ENCODE measurements at places on chromosomes 5 and 9. TPM values are rescaled to one million over a fixed set of nuclear protein-coding genes. Genes with fewer than 3 reads are reported as not detected.

GRCh38 chr5:64872044-64872443, 103.3 kb downstream of the CWC27 start:
- DNase-seq = no peak

GRCh38 chr5:131854134-131854533, 57.3 kb upstream of the FNIP1 start:
- DNase-seq = no peak

- DNase-seq = no peak
Observed at GRCh38 chr5:168147568-168148360, 143.7 kb upstream of the WWC1 start.

The SLC6A18 gene
- not detected for total RNA-seq

DNA sequence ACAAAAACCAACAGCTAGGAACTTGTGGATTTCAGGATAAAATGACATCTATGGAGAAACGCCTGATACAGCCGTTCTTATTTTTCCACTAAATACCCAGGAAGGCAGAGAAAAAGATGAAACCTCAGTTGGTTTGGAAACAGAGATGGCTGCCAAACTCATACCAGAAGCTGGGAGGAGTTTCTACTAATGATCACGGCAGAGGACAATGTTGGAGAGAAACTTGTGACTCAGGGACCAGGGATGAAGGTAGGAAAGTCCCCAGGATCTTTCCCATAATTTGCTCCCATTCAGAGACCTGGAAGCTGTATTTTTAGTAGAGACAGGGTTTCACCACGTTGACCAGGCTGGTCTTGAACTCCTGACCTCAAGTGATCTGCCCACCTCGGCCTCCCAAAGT, 187.1 kb upstream of the IER5L start:
- no peak for DNase-seq

The BARHL1 gene
- not detected for total RNA-seq

The REEP2 gene
- 1.6 TPM for total RNA-seq

The SLC12A7 gene
- total RNA-seq = 12.2 TPM

DNA sequence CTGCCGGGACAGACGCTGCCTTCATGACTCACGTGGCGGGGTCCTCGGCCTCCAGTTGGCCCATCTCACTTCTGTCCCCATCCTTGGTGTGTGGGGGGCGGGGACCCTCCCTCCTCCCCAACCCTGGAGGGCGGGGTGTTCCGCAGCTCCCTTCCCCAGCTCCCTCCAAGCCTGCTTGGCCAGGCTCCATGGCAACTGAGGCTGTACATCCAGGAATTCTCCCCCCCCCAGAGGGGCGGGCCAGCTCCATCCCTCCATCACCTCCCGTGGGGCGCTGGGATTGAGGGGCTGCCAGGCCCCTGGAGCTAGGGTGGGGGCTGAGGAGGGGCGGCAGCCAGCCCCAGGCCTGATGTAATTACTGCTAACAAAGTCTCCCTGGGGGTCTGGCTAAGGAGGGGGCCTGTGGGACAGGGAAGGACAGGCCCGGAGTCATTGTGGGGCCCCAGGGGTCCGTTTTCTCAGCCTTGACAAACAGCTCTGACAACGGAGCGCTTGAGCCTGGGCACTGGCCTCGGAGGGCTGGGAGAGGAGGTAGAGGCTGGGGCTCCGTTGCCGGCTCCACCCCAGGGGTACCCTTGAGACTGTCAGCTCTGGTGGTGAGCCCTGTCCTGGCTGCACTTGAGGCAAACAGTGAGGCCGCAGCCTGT, 8.0 kb downstream of the DIPK1B start:
- no peak for DNase-seq

The ASPN gene
- 9.8 TPM for total RNA-seq

The IL5 gene
- not detected for total RNA-seq

- DNase-seq = no peak
Observed at GRCh38 chr5:130624805-130625204, 540.3 kb downstream of the HINT1 start.

DNA sequence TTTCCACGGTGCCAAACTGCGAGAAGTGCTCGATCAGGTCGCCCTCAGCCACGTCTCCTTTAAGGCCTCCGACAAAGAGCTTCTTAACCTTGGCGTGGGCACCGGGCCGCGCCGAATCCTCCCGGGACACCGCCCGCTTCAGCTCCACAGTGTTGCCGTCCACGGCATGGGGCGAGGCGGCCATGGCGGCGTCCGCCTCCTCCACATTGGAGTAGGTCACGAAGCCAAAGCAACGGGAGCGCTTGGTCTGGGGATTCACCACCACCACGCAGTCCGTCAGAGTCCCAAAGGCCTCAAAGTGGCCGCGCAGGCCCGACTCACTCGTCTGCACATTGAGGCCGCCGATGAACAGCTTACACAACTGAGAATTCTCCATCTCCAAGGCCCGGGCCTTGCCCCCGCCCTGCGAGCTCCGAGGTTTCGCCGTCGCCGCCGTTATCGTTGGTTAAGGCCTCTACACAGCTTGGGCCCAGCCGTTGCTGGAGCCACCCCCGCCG, 424 bp downstream of the HNRNPA0 start:
- DNase-seq = no peak

- DNase-seq = no peak
Observed at GRCh38 chr5:37722236-37723161, 117.3 kb downstream of the GDNF start.

The HTR1A gene
- total RNA-seq = not detected

The PKD2L2 gene
- total RNA-seq = not detected

- no peak for DNase-seq
Observed at GRCh38 chr5:66646570-66646969, 50.4 kb downstream of the MAST4 start.

The PCDHA9 gene
- total RNA-seq = not detected

The DAP gene
- 14.1 TPM for total RNA-seq

The STKLD1 gene
- 0.94 TPM for total RNA-seq

The SLC34A3 gene
- total RNA-seq = not detected

GRCh38 chr5:36222620-36223019, 19.1 kb downstream of the NADK2 start:
- no peak for DNase-seq

- DNase-seq = no peak
Observed at GRCh38 chr5:175697846-175698245, 40.0 kb downstream of the HRH2 start.

The LECT2 gene
- total RNA-seq = not detected

DNA sequence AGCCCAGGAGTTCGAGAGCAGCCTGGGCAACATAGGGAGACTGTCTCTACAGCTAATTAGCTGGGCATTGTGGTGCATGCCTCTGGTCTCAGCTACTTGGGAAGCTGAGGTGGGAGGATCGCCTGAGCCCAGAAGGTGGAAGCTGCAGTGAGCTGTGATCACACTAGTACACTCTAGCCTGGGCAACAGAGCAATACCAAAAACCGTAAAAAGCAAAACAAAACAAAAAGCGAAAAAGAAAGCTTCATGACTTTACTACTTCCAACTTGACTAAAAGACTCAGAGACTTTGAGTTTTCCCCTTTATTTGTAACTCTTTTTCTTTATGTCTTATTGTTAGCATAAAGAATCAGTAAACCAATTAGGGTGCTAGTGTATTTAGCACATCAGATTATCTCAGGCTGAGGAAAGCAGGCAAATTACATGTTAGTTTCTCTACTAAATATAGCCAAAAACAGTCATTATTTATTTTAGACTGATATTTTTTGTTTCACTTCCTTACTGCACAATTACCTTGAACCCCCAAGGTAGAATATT, 5.4 kb downstream of the RAD17 start:
- DNase-seq = no peak

The TMCO6 gene
- 10.5 TPM for total RNA-seq

DNA sequence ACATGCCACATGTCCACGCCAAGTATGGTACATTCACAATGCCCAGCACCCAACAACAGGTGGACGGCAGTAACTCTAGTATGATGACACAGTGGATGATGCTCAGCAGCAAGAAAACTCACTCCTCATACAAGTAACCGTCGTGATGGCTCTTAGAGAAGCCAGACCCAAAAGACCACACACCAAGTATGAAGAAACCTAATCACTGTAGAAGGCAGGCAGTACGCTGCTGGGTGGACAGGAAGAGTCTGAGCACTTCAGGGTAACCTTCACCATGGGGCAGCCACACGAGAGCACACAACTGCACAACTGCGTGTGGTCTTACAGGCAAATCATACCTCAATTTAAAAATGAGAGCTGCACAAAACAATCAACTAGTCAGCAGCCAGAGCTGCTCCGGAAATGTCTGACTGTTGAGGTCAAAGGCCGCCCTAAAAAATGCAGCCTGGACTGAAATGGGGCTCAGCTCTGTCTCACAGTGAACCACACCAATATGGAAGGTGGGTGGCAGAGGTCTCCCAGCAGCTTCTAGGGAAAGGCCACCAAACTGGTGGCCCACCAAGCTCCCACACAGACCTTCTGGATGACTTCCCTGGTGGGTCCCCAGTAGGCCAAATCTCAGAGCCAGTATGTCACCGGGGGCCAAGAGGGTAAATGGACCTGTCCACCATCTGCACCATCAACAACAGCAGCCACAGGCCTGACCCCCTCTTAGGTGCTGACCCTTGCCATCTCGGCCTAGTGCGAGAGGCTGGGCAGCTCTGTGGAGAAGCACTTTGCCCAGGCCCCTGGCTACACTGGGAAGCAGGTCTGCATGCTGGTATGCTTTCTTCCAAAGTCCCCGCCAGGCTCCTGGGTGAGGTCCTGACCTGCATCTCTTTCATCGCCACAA, 17.8 kb downstream of the BICD2 start:
- DNase-seq = no peak

The RNF180 gene
- 0.52 TPM for total RNA-seq

- no peak for DNase-seq
Observed at GRCh38 chr5:172533058-172533398, 78.7 kb upstream of the SH3PXD2B start.

The CXCL14 gene
- total RNA-seq = 12.6 TPM

The CCNI2 gene
- total RNA-seq = 8.1 TPM

DNA sequence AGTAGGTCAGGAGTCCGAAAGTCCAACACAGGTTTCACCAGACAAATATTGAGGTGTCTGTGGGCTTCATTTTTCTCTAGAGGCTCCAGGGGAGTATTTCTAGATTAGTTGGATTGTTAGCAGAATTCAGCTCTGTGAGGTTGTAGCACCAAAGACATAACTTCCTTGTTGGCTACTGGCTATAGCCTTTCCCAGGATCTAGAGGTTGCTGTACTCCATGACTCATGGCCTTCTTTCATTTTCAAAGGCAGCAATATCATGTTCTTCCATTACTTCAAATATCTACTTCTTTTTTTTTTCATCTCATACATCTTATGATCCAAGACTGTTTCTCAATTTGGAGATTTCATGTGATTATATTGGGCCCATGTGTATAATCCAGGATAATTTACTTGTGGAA, 404.0 kb upstream of the FAM174A start:
- DNase-seq = no peak

DNA sequence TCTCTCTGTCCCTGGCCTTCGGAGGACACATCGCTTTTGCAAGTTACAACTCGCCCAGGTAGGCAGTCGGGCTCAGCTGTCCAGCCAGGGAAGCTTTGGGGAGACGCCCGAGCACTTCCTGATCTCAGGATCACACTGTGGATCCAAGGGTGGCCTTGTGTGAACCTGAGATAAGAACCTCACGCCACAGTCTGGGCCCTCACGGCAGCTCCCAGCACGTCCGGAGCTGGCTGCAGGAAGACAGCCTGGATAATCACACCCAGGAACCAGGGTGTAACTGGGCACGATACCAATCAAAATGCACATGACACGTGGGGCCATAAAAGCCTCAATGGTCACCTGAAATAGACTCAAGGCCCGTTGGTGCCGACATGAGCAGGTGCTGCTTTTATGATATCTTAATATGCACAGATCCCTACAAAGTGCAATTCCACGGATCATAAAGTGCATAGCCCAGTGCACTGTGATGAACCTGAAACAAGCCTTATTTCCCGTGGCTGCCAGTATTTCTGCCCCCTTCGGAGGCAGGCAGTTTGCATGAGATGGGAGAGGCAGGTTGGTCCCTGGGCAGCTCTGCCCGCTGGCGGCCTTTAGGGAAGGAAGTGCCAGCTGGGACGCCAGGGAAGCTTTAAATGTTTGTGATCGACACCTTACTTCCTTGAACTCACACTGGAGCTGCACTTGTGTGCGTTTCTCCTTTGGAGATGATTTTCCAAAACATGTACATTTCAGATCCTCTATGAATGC, 14.5 kb downstream of the SLC6A18 start:
- DNase-seq = no peak

- DNase-seq = no peak
Observed at GRCh38 chr9:106846857-106847256, 16.1 kb upstream of the ZNF462 start.

GRCh38 chr9:91174772-91175171, 186.9 kb downstream of the AUH start:
- DNase-seq = peak; percentile 81

- DNase-seq = no peak
Observed at GRCh38 chr5:30693326-30693725, 500.2 kb upstream of the CDH6 start.

GRCh38 chr5:160221082-160221481, 8.2 kb upstream of the FABP6 start:
- no peak for DNase-seq

DNA sequence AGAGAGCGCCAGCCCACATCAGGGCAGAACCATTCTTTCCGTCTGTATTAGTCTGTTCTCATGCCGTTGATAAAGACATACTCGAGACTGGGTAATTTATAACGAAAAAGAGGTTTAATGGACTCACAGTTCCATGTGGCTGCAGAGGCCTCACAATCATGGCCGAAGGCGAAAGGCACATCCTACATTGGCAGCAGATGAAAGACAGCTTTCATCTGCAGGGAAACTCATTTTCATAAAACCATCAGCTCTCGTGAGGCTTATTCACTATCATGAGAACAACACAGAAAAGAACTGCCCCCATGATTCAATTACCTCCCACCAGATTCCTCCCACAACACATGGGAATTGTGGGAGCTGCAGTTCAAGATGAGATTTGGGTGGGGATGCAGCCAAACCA, 4.7 kb upstream of the FSD1L start:
- no peak for DNase-seq

DNA sequence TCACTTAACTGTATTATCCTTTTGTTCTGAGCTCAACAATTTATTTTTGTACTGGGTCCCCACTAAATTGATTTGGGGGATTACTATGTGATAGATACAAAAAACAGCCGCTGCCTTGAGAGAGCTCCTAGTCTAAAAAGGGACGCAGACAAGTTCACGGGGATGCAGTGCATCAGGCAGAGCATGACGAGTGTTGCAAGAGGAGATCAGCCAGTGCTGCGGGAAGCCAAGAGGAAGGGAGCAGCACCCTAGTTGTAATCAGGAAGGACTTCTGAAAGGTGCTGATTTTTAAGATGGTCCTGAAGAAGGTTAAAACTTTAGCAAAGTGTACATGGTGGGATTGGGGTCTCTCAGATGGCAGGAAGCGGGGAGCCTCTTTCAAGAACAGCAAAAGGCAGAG, 15.8 kb downstream of the GALNT10 start:
- no peak for DNase-seq

DNA sequence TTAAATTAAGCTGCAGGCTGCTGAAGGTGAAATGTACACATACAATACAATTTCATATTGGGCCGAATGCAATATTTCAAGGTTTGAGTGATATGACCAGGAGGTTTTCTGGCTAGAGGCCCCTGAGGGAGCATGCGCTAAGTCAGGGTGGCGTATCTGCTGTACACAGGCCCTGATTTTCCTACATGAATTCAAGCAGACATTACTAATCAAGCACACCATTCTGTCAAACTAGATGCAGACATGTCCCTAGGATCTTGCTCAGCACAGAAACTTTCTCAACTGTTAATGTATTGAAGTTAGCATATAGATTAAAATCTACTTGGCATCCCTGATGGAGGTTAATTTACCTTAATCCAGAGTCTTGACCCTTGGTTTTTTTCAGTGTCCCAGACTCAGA, 10.7 kb upstream of the LECT2 start:
- DNase-seq = no peak

The MEGF10 gene
- total RNA-seq = 1.1 TPM

- no peak for DNase-seq
Observed at GRCh38 chr5:68480335-68480940, 264.9 kb downstream of the PIK3R1 start.

- DNase-seq = no peak
Observed at GRCh38 chr9:111154081-111154562, 115.9 kb upstream of the LPAR1 start.
